Inflammatory macrophage treated with lipopolysaccharide for 4 hours (primary cell): ENCODE measurements at places on chromosomes 12 and 14.

DNA sequence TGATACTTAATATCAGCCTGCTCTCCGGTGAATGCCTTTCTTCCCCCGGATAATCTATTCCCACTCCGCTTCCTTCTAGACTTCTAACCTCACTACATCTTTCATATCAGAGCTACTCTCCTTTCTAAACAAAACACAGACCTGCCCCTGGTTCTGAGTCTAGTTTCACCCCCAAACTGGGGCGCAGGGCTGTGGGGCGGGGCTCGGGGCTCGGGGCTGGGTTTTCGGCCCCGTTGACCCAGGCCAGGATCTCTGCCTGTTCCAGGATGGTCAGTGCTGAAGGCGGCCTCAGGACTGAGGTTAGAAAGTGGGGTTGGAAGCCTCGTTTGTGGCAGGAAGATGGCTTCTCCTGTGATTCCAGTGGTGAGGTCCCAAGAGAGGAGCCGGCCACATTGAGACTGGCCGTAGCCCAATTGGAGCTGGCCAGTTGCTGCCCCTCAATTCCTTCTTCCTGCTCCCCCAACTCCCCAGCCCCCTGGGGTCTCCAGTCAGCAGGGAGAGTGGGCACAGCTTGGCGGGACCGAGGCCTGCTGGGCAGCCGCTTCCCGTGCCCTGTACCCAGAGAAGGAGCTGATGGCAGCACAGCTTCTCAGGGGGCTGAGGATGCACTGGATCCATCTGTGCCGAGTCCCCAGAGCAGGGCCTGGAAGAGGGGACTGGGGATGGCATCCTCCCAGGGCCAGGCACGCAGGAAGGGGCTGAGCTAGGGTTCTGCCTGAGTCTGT, 52.9 kb downstream of the LRCOL1 start:
- no peak for DNase-seq

DNA sequence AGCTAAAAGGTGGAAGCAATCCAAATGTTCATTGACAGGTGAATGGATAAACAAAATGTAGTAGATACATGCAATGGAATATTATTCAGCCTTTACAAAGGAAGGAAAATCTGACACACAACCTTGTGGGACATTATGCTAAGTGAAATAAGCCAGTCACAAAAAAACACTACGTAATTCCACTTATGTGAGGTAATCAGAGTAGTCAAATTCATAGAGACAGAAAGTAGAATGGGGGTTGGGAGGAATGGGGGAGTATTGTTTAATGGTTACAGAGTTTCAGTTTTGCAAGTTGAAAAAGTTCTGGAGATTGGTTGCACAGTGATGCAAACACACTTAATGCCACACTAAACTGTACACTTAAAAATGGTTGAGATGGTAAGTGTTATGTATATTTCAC, 62.8 kb downstream of the LIN52 start:
- peak; percentile 6 for DNase-seq

- DNase-seq, result no peak
Measured at GRCh38 chr14:54809767-54810166, 92.9 kb downstream of the GCH1 start.

DNA sequence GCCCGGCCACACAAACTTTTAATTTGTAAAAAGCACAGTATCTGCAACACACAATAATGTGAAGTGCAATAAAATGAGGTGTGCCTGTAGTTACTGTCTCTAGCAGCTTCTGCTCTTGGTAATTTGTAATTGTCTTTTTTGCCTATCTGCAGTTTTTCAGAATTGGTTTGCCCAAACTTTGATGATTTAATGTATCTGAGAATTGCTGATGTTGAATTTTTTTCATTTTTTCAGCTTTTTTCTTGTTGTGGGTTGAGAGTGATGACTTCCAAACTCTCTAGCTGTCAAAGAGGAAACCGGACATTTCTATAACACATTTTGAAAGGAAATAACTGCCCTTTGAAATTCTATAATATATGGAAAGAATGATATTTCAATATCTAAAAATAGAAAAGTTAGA, 236.9 kb downstream of the RERGL start:
- no peak for DNase-seq

GRCh38 chr14:71472356-71473340, 459.6 kb upstream of the RGS6 start:
- DNase-seq, result peak; percentile 68

GRCh38 chr12:117441751-117442150, 80.3 kb upstream of the NOS1 start:
- DNase-seq, result no peak

DNA sequence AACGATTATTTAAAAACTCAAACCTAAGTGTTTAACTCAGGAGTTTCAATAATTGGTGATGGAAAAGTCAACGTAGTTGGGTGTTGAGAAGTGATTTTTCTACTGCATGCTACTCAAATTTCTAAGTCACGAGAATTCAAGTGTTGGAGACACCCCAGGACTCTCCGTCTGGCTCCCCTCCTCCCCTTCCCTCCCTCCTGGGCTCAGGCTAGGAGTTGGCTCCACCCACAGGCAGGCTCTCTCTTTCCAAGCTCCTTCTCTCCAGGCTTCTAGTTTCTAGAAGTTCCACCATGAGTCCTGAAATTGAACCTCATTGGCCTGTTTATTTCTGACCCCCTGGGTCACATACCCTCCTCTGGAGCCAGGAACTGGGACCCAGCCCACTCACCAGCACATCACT, 73.0 kb downstream of the TMEM132D start:
- no peak for DNase-seq

DNA sequence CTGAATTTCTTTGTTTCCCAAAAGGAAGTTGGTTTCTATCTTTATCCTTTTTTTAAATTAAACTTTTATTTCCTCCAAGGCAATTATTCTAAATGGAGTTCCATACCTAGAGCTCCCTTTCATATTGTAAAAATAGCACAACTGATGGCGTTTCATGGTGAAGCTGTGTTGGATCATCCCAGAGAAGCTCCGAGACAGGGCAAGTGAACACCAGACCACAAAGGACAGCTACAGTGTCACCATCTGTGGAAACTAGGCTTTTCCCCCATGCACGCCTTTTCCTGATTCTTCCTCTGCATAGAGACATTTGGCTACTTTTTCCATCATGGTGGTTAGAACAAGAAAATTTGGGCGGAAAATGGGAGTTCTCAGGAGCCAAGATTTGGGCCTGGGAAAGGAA, 12.7 kb downstream of the TPCN1 start:
- DNase-seq, result no peak

- DNase-seq, result no peak
Measured at GRCh38 chr12:2460051-2460670, 334.6 kb upstream of the FKBP4 start.

DNA sequence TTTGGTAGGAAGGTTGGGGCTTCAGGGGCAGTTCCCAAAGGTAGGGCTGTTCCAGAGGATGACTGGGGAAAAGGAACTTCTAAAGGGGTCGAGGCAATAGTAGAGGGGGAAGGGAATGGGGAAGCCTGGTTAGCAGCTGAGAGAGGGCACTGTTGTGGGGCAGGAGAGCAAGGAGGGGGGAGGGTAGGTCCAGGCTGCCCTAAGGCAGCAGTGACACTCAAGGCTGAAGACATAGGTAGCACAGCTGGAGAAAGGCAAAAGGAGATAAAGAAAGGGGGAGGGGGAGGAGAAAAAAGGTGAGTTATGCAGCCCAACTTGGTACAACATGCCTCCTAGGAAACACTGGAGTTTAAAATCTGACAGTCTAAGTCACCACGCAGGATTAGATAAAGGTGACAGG, 3.9 kb downstream of the NACA start:
- DNase-seq, result no peak

GRCh38 chr12:13348464-13348863, 151.9 kb downstream of the EMP1 start:
- no peak for DNase-seq

- DNase-seq, result no peak
Measured at GRCh38 chr12:30753233-30753632, 1.5 kb downstream of the CAPRIN2 start.

- no peak for DNase-seq
Measured at GRCh38 chr12:119366007-119366406, 31.5 kb downstream of the CCDC60 start.

GRCh38 chr14:81042438-81042837, 87.0 kb downstream of the TSHR start:
- DNase-seq, result peak; percentile 68

DNA sequence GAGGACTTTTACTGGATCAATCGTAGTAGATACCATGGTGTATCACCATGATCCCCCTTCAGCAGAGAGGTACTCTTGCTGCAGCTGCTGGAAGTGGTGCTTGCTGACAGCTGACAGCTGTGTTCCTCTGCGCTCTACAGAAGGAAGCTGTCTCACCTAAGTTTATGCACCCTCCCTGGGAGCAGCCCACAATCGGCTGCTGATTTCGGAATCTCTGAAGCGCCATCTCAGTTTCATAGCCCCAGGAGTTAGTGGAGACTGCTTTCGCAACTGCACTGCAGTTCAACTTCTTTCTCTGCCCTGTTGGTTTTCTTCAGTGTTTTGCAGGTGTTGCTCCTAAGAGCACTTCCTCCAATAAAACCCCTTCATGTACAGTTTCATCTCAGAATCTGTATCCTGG, 237.9 kb downstream of the PAWR start:
- no peak for DNase-seq

GRCh38 chr14:96089401-96089800, 50.2 kb downstream of the C14orf132 start:
- DNase-seq, result no peak

DNA sequence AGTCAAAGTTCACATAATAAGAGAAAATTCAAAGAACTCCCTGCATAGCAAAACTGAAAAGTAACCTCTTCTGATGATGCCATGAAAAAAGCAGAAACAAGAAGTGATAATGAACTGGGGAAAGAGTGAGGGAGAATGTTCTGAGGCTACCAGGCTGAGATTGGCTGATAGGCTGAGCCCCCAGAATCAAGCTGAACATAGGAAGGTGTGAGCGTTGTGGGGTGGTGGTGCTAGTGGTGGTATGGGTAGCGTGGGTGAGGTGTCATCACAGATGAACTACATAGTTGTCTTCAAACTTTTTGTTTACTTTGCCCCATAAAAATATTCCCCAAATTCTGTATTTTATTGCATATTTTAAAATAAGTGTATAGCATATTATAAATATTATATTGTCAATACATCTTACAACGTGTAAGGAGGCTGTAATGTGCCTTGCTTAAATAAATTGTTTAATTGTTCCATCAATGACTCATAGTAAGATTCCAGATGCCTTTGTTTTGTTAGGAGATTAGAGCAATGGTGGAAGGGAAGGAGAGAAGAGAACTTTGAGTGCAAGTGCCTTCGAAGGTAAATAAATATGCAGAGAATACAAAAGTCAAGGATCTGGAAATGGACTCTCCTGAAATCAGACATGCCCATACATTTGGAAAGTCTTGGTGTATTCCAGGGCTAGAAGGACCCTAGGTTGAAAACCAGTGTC, 15.8 kb upstream of the CFAP54 start:
- no peak for DNase-seq

DNA sequence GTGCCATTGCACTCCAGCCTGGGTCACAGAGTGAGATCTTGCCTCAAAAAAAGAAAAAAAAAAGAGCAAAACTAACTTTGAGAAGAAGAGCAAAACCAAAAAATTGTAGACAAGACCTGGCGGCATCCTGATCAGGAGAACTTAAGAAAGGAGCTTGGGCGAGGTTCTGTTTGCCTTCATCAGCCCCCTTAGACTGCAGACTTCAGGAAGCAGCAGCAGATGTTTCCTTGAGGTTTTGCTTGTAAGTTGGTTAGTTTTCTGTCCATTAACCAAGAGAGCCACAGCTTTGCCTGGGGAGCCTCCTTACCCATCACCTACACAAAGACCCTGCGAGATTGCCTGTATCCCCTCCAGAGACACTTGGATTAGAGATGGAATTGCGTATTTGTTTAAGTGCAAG, 189.0 kb downstream of the AACS start:
- DNase-seq, result no peak
